Stimulated activated CD8-positive, alpha-beta memory T cell treated with anti-CD3 and anti-CD28 coated beads, Interleukin-12 subunit alpha, Interleukin-12 subunit beta, amount 100 ng/mL, for 1 hour (primary cell): ENCODE measurements at places on chromosomes 4 and X.

GRCh38 chrX:108221301-108221864 lies 129.8 kb downstream of the ATG4A start:
- DNase-seq = no peak

GRCh38 chr4:163284304-163284703 lies 48.1 kb downstream of the NPY1R start:
- DNase-seq = no peak

DNA sequence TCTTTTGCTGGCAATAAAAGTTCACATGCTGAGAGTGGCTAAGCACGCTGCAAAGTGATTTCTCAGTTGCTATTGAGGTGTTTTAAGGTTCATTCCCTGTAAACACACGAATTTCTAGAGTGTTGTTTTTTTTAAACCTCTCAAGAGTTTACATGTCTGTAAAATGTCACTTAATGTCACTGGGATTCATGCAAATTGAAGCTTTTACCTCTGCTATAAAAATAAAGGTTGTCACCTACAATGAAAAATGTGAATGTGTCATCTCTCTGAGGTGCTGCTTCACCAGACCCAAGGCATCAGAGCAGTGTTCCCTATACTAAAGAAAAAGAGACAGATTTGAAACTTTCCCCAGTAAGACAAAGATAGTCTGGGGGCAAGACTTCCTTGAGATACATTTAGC lies 127.0 kb downstream of the PPA2 start:
- no peak for DNase-seq

- DNase-seq = no peak
These were observed 890 bp downstream of the BOD1L1 start for GRCh38 chr4:13626492-13627177.

- DNase-seq = no peak
These were observed 316.8 kb downstream of the ZNF674 start for GRCh38 chrX:46228389-46228788.

- DNase-seq = no peak
These were observed 985.6 kb upstream of the PCDH7 start for GRCh38 chr4:29734343-29735213.

DNA sequence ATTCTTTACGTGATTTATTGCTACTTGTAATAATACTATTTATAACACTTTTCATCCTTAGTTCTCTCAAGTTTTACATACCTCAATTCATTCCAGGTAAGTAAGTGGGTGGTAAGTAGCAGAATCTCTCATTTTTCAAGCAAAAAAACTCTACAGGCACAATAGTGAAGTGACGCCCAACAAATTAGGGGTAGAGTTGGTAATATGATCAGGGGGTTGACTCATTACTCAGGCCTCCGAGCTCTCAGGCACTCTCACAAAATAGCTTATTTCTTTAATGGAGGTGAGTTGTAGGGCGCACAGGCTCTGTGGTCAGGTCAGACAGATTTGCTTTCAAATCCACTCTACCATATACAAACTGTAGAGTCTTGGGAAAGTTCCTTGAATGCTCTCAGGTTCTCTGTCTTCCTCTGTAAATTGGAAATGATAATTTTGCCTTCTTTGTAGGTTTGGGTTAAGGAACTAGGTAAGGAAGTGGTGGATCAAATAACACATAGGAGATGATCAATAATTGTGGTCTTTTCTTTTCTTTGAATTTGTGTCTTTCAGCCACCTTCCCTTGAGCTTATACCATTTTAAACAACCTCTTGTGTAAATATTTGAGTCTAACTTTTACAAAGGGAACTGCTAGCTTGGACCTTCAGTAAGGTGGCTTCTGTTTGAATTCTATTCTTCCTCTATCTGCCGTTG lies 134.9 kb upstream of the LEF1 start:
- no peak for DNase-seq

DNA sequence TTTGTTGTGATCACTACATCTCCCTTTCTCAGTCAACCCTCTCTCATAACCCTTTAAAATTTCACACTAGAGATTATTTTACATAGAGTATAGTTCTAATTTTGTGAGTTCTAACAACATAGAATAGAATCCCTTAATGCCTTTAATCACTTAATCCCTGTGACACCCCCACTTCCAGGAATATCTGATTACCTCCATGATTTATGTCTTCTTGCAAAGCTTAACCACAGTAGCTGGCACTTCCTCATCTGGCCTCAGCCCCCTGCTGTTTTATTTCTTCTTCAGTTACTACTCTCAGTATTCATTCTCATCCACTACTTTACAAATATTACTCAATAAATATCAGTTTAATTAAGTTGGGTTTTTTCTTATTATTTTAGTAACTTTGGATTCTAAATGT lies 340.9 kb downstream of the CENPC start:
- no peak for DNase-seq

DNA sequence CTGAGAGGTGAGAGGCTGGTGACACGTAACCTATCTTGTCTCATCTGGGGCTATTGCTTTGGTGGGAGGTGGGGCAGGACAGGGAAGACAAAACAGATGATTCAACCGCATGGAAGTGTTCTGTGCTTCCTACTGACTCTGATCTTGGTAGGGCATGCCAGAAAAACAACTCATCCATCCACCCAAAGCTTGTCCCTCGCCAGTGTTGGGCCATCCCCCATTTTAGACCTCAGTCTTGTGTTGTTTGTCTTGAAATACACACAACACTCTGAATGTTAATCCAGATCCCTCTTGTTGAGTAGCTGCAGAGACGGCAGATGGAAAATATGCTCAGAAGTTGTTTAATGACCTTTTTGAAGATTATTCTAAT lies 377 bp downstream of the CHRNA9 start:
- DNase-seq = no peak

DNA sequence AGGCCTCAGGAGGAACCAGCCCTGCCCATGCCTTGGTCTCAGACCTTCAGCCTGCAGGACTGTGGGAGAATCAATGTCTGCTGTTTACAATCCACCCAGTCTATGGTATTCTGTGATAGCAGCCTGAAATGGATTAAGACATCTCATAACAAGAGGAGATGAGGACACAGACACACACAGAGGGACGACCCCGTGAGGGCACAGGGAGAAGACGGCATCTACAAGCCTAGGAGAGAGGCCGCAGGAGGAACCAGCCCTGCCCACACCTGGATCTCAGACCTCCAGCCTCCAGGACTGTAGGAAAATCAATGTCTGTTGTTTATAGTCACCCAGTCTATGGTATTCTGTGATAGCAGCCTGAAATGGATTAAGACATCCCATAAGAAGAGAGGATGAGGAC lies 3.3 kb downstream of the SLC25A6 start:
- DNase-seq = no peak

DNA sequence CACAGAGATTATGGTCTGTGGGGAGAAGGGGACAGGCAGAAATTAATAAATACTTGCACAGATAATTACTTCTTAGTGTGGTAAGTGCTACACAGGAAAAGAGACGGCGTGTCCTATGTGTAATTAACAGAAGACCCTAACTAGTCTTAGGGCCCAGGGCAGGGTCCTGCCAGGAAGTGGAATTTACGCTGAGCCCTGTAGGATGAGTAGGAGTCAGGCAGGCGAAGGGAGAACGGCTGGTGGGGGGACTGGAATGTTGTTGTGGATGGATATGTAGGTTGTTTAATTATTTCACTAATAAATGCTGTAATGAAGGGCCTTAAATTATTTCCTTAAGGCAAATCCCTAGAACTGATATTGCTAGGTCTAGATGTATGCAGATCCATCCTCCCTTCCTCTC lies 26.7 kb upstream of the MFAP3L start:
- DNase-seq = no peak

- no peak for DNase-seq
These were observed 64.7 kb upstream of the UXT start for GRCh38 chrX:47723689-47724088.

DNA sequence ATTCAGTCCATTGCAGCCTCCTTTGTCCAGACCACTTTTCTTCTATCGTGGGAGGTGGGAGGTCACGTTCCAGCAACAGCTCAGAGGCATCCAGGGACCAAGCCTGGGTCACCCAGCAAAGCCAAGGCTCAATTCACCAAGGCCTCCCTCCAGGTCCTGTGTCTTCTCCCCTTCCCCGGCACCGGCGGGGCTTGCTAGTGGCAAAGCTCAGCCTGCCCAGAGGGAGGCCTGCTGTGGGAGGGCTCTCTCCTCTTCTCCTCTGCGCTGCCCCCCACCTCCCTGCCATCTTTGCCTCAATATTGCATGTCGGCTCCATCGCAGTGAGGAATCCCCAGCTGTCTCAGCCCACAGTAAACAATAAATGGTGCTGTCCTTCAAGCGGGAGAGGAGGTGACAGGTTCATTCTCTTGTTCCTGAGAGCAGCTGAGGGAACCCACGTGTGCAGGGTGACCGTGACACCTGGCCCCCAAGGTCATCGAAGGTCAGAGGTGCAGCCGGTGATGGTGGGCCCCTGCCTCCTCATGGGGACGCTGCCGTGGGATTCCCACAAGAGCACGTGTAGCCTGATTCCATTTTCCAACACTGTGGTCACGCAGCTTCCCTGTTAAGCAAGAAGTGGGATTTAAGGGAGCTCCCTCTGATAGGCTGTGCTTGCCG lies 111.5 kb upstream of the PSAPL1 start:
- no peak for DNase-seq

DNA sequence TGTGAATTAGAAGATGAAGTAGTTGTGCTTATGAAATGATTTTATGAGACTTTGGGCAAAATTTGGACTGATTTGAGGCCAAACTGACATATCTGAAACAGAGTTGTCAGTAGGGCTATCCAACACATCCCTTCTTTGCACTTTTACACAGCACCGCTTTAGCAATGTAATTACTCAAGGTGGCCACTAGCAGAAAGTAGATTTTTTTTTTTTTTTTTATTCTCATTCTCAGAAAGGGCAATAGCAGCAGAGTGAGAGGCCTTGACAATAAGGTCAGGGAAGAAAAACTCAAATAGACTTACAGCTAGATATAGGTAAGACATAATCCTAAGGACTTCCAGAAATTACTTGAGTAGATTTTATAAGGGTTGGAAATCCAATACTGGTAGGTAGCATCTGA lies 414.3 kb downstream of the NAP1L3 start:
- DNase-seq = no peak

GRCh38 chrX:802846-803245 lies 172.3 kb downstream of the SHOX start:
- no peak for DNase-seq

- DNase-seq = no peak
These were observed 550.9 kb upstream of the BOD1L1 start for GRCh38 chr4:14178421-14178820.

GRCh38 chr4:54495091-54495490 lies 162.7 kb upstream of the KIT start:
- DNase-seq = no peak

DNA sequence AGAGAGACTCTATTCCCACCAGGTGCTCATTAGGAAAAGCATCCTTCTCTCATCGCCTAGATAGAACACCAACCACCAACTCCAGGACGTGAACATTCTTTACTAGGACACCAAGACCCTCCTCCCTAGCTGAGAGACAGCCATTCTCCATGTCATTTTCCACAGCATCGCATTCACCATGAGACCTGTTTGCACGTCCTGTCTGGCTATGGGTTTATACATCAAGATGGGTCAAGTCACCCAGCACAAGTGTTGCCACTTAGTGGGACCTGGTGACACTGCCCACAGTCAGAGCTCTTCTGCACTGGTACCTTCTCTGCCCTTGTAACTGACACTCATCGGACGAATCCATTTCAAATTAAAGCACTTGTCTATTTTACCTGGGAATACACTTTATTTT lies 17.5 kb downstream of the LRP2BP start:
- no peak for DNase-seq

GRCh38 chrX:19775830-19776485 lies 111.4 kb downstream of the SH3KBP1 start:
- DNase-seq = no peak

DNA sequence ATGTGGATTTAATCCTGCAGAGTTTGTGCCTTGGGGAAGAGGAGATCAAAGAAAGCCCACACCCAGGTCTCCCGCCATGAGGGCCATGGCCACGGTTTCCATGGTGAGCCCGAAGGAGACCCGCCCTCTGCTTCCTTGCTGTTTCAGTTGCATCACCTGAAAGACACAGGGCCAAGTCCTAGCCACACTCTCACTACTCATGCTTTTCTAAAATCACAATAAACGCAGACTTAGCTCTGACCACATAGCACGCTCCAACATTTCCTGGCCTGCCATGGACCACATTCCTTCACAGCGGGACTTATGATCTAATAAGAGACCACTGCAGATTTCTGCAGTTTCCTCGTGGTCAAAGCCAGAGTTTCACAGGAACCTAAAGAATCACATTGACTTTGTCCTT lies 426.0 kb upstream of the NR3C2 start:
- DNase-seq = no peak

DNA sequence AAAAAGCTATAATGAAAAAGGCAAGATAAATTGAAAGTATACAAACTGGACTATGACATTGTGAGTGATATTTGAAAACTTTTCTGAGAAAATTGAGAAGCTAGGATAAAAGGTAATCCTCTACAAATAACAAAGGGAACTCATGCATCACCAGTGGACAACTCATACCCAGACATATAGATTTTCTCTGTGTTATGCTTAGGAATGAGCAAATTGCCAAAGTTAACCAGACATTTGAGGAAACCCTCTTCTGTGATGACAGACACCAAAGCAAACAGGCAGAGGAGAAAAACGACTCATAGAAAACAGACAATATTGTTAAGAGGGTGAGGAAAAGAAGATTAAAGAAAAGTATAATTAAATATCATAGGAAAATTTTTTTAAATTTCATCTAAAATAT lies 186.5 kb downstream of the MAB21L2 start:
- no peak for DNase-seq

- DNase-seq = no peak
These were observed 6.8 kb upstream of the CISD2 start for GRCh38 chr4:102862016-102862415.

GRCh38 chr4:106497271-106497670 lies 128.7 kb upstream of the GIMD1 start:
- DNase-seq = no peak

DNA sequence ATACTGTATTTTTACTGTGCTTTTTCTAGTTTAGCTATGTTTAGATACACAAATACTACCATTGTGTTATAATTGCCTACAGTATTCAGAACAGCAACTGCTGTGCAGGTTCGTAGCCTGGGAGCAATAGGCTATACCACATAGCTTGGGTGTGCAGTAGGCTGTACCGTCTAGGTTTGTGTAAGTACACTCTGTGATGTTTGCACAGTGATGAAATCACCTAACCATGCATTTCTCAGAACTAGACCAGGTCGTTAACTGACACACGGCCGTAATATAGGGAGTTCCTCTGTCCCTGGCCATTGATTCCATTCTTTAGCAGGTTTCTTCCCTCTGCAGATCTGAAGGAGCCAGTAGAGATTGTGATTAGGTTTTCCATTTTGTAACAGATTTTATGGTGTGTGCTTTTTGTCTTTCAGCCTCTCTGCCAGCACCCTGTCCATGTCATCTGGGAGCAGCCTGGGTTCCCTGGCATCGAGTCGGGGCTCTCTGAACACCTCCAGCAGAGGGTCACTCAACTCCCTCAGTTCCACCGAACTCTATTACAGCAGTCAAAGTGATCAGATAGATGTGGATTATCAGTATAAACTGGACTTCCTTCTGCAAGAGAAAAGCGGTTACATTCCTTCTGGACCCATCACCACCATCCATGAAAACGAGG lies 59.5 kb downstream of the CLDN22 start:
- DNase-seq = no peak

- no peak for DNase-seq
These were observed 114.4 kb downstream of the MSN start for GRCh38 chrX:65781845-65782244.

GRCh38 chr4:153148791-153149190 lies 55.5 kb upstream of the TRIM2 start:
- DNase-seq = no peak
